ENCODE measurements at places on chromosomes 12 and 14.

DNA sequence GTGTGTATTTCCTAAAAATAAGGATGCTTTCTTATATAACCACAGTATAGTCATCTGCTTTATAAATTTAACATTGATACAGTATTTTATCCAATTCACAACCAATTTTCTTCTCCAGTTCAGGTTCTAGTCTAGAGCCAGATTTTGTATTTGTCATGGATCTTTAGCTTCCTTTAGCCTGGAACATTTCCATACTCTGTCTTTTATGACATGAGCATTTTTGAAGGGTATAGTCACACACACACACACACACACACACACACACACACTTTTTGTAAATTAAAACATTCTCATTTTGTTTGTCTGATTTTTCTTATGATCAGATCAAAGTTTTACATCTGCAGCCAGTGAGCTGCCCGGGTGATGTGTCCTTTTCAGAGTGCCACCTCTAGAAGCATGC is 25.4 kb downstream of the CGRRF1 start:
- DNase-seq = no peak

DNA sequence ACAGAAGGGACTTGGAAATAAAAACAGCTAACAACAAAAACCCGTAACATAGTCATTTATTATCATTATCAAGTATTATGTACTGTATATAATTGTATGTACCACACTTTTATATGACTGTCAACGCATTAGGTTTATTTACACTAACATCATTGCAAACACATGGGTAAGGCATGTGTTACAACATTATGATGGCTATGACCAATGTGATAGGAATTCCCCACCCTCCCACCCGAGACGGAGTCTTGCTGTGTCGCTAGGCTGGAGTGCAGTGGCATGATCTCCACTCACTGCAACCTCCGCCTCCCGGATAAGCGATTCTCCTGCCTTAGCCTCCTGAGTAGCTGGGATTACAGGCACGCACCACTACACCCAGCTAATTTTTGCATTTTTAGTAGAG is 82.6 kb downstream of the ERC1 start:
- DNase-seq = no peak

- no peak for DNase-seq
Measured at GRCh38 chr14:22397221-22397737, 191.7 kb downstream of the DAD1 start.

GRCh38 chr12:92431146-92431545 is 271.6 kb upstream of the PLEKHG7 start:
- no peak for DNase-seq

- no peak for DNase-seq
Measured at GRCh38 chr12:27554421-27555186, 30.6 kb downstream of the PPFIBP1 start.

- no peak for DNase-seq
Measured at GRCh38 chr14:63175531-63175930, 28.7 kb upstream of the RHOJ start.

GRCh38 chr14:105229099-105229655 is 19.2 kb upstream of the BTBD6 start:
- no peak for DNase-seq

DNA sequence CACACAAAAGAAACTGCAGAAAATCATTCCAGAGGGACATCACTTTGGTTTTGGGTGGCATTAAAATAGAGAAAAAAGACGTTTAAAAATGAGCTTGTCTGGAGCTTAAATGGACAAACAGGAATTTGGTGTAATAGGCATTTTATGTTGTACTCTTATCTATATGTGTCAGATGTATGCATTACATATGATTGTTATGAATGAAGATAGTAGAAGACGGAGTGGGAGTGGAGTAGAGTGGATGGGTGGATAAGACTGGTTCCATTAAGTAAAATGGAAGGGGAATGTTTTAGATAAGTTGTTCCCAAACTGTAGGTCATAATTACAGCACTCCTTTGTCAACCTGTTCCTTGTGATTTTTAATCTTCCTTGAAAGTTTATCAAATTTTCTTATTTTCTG is 1.9 kb downstream of the CCDC91 start:
- DNase-seq = no peak

GRCh38 chr14:102314242-102315011 is 5.1 kb upstream of the ZNF839 start:
- peak; percentile 73 for DNase-seq

GRCh38 chr12:107474639-107475539 is 210.7 kb upstream of the PWP1 start:
- no peak for DNase-seq

- DNase-seq = no peak
Measured at GRCh38 chr14:69676723-69677122, 65.3 kb downstream of the SUSD6 start.

GRCh38 chr12:116303929-116304328 is 26.4 kb upstream of the MED13L start:
- no peak for DNase-seq

GRCh38 chr14:96863986-96864330 is 66.8 kb downstream of the VRK1 start:
- no peak for DNase-seq

DNA sequence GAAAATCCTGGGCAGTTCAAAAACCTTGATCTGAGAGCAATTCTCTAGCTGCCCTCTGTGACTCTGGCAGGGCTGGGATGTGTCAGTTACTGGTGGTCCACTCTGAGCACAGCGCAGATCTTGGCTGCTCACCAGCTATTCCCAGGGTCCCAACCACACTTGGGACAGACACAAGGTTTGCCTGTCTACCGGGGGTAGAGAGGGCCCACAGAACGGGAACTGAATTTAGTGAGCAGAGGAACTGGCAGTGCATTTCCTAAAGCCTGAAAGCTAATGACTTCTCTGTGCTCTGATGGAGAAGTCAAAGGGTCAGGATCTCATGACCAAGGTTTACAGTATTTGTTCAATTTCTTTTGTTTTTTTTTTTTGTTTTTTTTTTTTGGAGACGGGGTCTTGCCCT is 2.6 kb downstream of the PDE6H start:
- DNase-seq = no peak

GRCh38 chr12:123150744-123151456 is at the start of gene PITPNM2:
Gene PITPNM2, minus strand, starts transcription at chr12:123151090. Its CDS starts 116,500 bp downstream, at chr12:123034590.
- peak; percentile 51 for DNase-seq

GRCh38 chr12:64497903-64498302 is 46.0 kb downstream of the TBK1 start:
- DNase-seq = no peak

DNA sequence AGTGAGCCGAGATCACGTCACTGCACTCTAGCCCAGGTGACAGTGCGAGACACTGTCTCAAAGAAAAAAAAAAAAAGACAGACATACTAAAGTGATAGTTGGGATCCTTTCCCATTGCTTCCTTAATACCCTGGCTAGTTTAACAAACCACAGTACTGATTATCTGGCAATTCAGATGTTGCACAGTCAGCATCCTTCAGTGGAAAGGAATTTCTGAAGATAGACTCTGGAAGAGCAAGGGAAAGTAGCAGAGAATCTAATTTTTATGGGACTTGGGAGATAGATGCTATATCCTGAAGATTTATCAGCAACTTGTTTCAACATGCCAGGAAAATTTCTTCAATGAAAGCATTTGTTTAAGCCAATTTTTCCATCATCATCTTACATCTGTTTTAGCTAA is 6.5 kb upstream of the PPFIBP1 start:
- no peak for DNase-seq

GRCh38 chr12:89781156-89781555 is 72.5 kb upstream of the ATP2B1 start:
- DNase-seq = no peak

DNA sequence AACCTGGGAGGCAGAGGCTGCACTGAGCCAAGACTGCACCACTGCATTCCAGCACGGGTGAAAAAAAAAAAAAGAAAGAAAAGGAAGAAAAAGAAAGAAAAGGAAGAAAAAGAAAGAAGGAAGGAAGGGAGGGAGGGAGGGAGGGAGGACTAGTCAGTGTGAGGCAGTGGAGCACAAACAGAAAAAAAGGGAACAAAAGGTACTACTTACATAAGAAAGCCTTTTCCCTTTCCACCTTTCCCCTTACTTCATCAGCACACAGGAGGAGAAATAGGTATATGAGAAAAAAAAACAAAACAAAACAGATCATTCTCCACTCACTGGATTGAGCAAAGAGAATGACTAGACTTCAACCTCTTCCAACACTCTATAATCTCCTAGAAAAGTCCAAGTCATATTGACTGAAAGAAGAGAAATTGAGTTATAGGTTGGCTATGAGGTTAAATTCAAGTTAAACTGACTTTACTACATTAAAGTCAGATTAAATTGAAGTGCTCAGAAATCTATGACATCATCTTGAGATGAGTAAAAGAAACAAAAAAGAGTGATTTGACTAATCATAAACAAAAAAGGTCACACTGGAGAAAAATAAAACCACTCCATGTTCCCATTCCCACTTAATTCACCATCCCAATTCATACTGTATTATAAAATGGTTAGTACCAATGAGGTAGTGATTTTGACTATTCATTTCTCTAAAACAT is 43.6 kb downstream of the NOVA1 start:
- DNase-seq = no peak

DNA sequence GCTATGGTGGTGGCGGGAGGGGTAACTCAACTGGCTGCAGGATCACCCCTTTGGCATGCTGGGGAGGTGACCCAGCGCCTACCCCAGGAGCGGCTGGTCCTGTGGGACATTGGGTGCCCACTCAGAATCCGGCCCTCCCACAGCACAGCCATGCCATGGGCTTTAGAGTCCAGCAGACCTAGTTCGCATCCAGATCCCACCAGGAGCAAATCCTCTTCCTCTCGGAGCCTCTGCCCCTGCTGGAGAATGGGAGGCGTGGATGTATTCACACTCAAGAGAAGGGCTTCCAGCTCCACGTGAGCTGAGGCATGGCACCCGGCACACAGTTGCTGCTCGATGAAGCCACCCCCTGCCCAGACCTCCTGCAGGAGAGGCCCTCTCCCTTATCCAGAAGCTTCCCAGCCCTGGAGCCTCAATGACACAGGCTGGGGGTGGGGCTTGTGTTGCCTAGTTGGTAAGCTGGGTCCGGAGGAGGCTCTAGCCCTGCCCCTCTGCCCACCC is 17.7 kb downstream of the FAM222A start:
- no peak for DNase-seq

- no peak for DNase-seq
Measured at GRCh38 chr14:60805841-60806430, 71.4 kb downstream of the MNAT1 start.

- DNase-seq = no peak
Measured at GRCh38 chr12:7352661-7353060, 48.8 kb downstream of the ACSM4 start.

GRCh38 chr14:72002731-72003130 is 70.5 kb downstream of the RGS6 start:
- DNase-seq = no peak

- DNase-seq = no peak
Measured at GRCh38 chr12:80100591-80100990, 1.3 kb downstream of the OTOGL start.

GRCh38 chr14:50225067-50225973 is 6.1 kb downstream of the SOS2 start:
- no peak for DNase-seq

GRCh38 chr14:24744641-24745040 is 110.7 kb upstream of the GZMB start:
- DNase-seq = no peak

DNA sequence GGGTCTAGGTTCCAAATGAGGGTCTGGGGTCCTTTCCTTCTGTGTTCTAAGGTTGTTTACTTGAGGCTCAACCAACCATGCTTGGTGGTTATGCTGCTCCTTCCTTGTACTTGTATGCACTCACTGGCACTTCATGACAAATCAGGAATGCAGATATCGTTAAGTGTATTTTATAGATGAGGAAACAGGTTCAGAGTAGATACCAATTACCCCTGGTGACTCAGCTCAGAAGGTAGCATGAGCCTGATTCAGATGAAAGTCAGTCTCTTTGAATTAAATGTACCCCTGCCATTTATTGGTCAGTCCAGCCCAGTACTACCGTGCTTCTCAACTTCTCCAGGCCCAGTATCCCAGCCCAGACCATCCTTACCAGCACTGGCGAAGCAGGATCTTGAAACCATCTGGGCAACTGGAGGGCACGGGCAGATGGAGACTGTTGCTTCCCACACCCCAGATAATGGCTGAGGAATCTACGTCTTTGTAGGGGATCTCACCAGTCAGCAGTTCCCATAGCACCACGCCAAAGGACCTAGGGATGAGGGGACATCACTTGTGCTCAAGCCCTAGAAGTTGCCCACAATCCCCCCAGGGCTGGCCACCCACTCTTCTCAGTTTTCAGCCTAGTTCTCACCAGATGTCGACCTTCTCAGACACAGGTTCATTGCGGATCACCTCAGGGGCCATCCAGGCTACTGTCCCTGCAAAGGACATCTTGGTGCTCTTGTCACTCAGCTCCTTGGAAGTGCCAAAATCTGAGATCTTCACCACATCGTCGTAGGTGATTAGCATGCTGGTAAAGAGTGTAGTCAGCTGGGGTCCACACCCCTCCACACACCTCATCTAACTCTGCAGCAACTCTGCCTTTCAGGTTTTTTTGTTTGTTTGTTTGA is 14.3 kb downstream of the MAP3K12 start:
- DNase-seq = no peak

GRCh38 chr12:10184261-10184843 is 5.5 kb downstream of the TMEM52B start:
- no peak for DNase-seq

DNA sequence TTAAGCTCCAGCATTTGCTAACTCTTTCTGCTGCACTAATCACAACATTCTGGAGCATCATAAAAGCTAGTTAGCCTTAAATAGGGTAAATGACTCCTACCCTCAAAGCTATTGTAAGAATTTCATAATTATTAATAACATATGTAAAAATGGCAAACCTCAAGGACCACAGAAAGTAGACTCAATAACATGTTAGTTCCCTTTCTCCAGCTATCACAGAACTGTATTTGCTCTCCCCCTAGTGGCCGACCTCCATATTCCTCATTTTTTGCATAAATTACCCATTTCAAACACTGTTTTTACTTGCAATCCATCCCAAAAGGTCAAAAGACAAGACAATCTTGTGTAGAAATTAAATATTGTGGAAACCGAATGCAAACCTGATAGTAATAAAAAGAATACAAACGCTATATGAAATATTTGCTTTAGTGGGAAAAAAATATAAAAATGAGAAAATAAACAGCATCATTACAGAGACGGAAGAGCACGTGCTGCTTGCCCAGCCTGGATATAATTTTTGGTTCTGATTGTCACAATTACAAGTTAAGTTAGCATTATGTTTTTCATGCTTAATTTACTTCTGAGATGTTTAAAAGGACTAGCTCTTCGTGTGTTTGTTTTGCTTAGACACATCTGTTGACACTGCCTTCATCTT is 97.9 kb downstream of the RERGL start:
- DNase-seq = no peak

All from stimulated activated CD4-positive, alpha-beta T cell treated with anti-CD3 and anti-CD28 coated beads, Interleukin-12 subunit alpha, Interleukin-12 subunit beta, amount 100 ng/mL, for 48 hours (primary cell).